ENCODE measurements at places on chromosomes 5 and 9.

DNA sequence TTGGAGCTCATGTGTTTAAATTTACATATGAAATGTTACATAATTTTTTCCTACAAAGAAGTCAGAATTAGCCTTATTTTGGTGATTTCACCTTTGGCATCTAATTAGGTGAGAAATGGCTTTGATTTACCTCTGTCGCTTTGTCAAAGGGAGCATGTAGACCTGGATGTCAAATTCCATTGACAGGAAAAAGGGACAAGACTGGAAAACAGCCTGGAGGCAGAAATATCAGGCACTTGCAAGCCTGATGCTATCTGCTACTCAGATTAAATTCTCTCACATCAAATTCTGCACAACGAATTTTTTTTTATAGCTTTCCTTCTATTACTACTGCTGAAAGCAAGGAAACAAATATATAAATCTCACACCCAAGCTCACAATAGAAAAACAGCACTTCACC is 54.1 kb upstream of the CTNND2 start:
- no peak for DNase-seq

GRCh38 chr5:123044926-123045617 is 8.5 kb upstream of the PPIC start:
- no peak for DNase-seq

- no peak for DNase-seq
These were observed 15.8 kb upstream of the TRAF1 start for GRCh38 chr9:120942186-120943001.

GRCh38 chr9:133818444-133818843 is 80.3 kb upstream of the SARDH start:
- DNase-seq, result no peak

- DNase-seq, result no peak
These were observed 55.2 kb downstream of the NMUR2 start for GRCh38 chr5:152349683-152350526.

DNA sequence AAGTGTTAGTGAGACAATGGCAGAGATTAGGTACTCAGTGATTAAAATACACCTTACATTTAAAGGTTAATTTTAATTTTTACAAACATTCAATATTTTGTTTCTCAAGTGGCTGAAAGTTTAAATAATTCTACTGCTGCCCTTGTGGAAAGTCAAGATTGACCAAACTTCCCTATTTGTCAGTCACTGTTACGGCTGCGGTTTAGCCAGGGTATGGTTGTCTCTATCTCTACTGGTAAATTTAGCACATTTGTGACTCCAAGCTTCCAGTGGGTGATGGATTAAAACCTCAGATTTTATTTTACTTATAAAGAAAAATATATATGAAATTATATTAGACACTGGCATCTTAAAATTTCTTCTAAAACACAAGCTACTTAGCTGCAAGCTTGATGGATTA is 368.4 kb downstream of the CDH18 start:
- no peak for DNase-seq

DNA sequence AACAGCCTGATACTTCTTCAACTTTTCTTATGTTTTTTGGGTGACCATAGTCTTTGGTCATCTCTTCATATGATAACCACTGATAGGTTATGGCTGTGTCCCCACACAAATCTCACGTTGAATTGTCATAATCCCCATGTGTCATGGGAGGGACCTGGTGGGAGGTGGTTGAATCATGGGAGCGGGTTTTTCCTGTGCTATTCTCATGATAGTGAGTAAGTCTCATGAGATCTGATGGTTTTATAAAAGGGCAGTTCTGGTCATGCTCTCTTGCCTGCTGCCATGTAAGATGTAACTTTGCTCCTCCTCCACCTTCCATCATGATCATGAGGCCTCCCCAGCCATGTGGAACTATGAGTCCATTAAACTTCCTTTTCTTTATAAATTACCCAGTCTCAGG is 8.7 kb downstream of the RHOBTB3 start:
- no peak for DNase-seq

DNA sequence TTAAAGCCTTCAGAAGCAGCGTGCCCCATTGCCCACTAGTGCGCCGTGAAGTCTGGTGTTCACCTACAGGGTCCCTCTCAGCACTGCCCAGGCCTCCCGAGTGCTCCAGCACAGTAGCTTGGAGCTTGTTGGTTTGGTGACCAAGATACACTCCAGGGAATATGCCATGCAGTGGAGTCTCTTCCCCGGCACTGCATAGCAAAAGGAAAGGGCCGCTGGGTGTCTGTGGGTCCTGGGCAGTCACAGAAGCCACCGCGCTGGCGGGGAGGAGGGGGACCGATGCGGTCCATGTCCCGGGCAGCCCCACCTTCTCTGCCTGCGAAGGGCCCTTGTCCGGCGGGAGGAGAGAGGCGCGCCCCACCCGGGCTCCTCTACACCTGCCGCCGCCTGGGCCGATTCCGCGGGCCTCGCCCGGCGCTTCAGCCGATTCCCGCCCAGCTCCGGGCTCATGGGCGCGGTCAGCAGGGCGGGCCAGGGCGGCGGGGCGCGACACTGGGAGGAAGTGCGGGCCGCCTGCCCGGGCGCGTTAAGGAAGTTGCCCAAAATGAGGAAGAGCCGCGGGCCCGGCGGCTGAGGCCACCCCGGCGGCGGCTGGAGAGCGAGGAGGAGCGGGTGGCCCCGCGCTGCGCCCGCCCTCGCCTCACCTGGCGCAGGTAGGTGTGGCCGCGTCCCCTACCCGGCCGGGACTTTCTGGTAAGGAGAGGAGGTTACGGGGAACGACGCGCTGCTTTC is at the start of gene SYK:
Gene SYK (plus strand): TSS at position 579 of the 732 bp plus-strand sequence. CDS start 42,080 bp downstream, outside the sequence.
- DNase-seq, result no peak

DNA sequence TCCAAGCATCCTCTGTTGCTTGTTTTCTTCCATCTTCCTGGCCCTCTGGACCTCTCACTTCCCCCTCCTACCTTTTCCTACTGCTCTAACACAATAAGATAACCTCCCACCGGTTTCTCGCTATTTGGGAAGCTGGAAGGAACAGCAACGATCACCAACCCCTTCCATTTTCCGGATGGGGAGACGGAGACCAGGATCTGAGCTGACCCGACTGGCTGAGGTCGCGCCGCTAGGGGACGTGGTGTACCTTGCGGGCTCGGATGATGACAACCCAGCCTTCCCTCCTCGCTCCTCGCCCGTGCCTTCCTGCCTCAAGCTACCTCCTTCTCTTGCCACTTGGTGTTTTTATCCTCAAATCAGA is 1.9 kb downstream of the LPAR1 start:
- DNase-seq, result no peak

DNA sequence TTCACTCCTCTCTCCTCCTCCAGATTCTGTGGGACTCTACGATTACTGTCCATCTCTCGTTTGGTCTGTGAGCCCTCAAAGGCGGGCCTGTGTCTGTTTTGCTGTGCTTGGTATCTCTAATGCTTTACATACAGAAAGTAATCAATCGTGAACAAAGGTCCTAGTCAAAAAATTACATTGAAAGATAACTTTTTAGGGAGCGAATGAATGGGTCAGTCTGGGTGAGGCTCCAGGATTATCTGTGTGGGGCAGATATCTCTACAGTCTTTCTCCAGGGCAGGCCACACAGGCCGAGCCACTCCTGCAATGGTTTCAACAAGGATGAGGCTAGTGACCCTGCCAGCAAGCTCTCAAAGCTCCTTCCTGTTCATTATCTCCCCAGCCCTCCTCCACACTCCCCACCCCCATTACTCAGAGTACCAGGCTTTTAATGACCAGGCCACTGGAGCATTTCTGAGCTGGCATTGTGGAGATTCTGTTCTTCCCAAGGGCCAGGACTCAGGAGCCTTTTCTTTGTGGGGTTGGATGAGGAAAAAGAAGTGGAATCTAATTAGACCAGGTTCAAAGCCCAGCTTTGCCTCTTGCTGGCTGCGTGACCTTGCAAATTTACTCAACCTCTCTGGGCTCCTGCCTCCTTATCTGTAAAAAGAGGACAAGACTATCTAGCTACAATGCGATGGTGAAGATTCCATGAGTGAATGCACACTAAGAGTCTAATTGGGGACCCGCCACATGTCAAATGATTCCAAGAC is 10.2 kb downstream of the CORO2A start:
- no peak for DNase-seq

DNA sequence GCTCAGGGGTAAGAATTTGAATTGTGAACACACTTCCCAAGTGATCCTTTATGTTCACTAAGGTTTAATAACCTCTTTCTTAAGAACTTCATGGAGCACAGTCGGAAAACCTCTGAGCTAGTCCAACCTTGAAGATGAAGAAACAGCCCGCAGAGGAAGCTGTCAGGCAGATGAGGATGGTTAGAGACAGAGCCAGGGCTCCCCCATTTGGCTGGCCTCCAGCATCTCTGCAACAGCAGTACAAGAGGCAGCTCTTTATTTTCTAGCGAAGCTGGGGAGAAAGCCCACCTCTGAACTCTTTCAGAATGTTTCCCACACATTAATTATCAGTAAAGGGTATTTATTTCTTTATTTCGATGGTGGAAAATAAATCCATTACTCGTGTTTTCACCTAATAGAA is 350.8 kb downstream of the DMRT2 start:
- DNase-seq, result no peak

DNA sequence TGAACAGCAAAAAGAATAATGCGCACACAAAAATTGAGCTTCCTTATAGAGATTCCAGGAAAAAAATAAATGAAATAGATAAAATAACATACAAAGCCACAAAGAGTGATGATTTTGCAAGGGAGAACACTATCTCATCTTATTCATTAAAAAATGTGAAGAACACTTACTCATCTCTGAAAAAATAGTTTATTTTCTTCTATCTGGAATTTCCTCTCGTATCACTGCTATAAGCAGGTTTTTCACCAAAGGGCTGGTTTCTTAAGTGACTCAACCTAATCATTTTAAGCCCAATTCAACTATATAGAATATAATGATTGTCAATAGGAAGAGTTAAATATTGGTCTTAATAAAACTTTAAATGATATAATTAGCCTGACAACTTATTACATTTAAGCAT is 504.9 kb downstream of the NR2F1-AS1 start:
- DNase-seq, result no peak

DNA sequence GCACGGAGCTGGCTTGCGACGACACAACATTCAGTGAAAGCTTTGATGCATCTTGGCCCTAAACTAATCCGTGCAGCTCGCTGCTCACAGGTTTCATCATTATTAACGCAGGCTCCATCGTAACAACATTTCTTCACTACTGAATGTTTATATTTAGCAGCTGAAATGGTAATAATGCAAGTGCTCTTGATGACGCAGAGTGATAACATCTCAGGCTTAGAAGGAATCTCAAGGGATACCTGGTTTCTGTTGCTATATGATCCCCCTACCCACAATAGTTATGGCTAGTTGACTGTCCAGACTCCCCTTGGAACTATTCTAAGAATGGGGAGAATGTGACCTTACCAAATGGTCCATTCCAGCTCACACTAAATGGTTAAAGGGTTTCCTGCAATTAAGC is 36.2 kb downstream of the C5 start:
- no peak for DNase-seq

DNA sequence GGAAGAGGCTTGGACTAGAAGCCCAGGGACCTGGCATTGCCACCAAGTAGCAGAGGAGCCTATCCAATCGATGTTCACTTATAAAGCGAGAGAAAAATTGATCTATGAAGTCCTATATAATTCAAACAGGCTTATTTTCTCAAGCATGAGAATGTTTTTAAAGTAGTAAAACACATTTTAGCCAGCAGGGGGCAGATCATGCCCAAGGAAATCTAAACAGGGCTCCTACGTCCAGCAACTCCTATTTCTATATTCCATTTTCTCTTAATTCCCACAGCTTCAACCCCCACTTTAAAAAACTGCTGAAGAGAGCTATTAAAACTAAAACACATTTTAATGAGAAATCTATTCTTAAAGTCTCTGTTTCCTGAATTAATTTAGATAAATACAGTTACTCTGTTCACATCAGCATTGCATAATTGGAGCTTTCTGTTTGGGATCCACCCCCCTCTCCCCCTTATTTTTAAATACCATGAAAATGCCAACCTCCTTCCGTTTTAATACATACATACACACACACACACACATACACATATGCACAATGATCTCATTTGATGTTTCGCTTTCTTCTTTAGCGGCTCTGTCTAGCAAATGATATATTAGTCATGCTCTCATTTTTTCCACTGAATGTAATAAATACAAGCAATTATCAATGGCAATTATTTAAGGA is 144.9 kb downstream of the MYO10 start:
- DNase-seq, result no peak

- DNase-seq, result no peak
These were observed 1.1 kb downstream of the CD14 start for GRCh38 chr5:140631831-140632365.

DNA sequence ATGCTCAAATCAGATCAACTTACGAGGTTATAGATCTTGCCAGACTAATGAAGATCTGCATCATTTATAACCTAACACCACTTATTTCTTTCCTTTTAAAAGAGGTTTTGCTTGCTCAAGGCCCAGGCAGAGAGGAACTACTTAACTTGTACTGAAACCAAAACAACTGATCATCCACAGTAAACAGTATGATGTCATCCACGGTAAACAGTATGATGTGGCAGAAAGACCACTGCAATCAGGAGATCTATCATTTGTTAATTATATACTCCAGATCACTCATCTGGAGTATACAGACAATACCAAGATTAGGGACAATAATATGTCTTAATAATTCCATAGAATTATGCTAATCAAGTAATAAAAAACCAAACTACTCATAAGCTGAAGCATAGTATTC is 116.8 kb downstream of the ADAMTS6 start:
- no peak for DNase-seq

- DNase-seq, result no peak
These were observed 476.6 kb upstream of the SGCD start for GRCh38 chr5:155850370-155850769.

GRCh38 chr5:170738840-170739239 is 44.7 kb upstream of the GABRP start:
- DNase-seq, result no peak

DNA sequence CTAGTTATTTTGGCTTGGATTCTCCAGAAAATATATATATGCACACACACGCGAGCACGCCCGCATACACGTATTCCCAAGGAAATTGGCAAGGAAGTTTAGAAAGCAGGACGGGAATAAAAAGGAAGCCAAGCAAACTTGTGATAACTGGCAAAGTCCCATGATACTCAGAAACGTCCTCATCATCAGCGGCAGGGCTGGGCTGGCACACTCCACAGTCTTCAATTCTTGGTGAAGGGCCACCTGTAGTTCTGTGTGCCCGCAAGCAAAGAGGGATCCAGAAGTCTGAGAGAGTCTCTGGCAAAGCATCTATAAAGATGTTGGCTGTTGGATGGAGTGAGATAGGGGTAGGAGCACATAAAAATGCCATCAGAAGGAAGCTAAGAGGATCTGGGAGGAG is 289.3 kb upstream of the CTNND2 start:
- no peak for DNase-seq

Measured in stimulated activated CD4-positive, alpha-beta T cell treated with anti-CD3 and anti-CD28 coated beads, Interleukin-1b, Interleukin-23, amount 100 ng/mL, for 1 hour (primary cell).